Breast epithelium (tissue), 4 donors: ENCODE measurements at places on chromosomes 7 and 10. TPM values are rescaled to one million over a fixed set of nuclear protein-coding genes. Genes with fewer than 3 reads are reported as not detected.

DNA sequence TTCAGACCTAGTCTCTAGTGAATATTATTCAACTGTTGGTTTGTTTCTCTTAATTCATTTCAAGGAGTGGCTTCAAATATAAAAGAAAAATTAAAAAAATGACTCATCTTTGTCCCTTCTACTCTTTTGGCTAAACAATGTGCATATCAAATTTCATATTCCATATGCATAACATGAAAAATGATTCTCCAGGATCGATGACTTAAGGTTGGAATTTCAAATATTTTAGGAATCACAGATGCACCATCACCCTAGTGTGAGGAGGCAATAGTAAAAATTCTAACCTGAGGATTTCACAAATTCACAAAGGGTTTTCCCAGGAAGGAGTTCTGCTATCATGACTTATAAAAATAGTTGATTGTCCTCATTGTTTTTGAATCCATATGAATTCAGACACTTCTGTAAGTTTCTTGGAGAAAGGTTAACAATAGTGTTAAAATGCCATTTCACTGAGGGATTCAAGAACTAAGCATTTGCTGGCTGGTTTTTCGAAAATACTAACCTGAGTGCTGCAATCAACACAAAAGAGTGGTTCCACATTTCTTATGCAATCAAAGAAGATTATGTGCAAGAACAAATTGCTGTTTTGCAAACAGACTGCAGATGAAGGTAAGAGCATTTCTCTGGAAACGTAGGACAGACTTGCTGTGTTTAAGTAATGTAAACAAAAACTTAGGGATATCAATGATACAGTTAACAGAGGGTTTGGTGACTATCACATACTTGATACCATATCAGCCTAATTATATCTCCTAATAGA lies 547.5 kb upstream of the LRRTM3 start:
- no peak for DNase-seq

GRCh38 chr7:25060487-25061055 lies 64.5 kb downstream of the CYCS start:
- no peak for DNase-seq

DNA sequence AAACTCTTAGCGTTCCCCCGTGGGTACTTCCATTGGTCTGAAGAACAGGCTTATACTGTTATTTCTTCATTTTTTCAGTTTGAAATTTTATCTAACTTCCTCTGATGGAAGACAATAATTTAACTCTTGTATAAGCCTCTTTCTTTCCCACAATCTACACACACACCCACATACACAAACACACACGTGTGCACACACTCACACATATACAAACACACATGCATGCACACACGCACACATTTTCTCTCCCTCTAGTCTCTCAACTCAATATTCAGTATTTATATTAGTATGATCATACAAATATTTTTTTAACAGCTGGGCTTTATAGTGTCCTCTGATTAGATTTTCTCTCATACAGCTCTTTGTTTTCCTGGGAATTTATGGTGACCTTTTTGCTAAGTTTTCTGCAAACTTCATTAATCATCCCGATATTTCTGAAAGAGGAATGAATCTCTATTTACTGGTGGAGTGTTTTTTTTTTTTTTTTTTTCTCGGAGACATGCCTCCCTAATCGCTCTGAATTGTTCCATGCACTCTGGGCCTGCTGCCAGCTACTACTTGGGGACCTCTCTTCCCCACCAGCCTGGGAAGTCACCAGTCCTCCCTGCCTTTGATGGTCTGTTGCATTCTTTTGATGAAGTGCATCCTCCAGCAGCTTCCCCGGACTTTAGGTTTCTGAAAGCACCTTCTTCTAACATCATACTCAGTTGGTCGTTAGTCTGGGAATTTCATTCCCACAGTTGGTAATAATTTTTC lies 75.5 kb downstream of the ZNF777 start:
- no peak for DNase-seq

DNA sequence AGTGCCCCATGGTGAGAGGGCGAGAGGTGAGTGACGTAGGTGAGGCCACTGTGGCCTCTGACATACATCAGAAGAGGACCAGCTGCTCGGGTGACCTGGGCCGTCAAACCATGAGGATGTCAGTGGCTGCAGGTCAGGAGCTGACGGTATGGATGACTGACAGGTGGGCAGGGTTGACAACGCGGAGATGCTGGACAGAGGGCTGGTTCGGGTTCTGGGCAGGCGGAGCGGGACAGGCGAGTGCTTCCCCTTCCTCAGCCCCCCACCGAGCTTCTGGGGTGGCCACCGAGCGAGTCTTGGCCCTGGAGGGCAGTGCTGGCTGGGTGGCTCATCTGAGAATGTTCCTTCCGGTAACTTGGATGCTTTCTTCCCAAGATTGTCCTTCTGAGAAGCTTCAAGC lies 91.8 kb downstream of the ACTR3B start:
- no peak for DNase-seq

GRCh38 chr7:144575456-144575855 lies 172.0 kb upstream of the NOBOX start:
- no peak for DNase-seq

DNA sequence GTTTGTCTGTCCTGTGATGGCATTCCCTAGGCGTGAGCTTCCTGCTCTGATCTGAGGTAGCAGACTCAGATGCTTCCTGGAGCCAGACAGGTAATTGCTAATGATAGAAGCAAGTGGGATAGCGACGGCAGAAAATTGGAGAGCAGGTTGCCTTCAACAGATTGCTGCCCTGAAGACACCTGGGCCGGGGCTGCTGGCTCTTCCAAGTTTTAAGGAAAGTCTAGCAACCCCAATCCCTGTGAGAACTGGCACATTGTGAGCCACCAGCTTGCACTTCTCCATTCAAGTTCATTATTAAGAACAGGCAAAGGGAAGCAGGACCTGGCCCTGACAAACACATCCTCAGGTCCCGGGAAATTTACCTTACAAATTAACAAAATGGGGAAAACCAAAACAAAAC lies 50.8 kb downstream of the ITPRID1 start:
- DNase-seq = no peak

- no peak for DNase-seq
Measured at GRCh38 chr7:47349401-47349800, 232.5 kb downstream of the TNS3 start.

DNA sequence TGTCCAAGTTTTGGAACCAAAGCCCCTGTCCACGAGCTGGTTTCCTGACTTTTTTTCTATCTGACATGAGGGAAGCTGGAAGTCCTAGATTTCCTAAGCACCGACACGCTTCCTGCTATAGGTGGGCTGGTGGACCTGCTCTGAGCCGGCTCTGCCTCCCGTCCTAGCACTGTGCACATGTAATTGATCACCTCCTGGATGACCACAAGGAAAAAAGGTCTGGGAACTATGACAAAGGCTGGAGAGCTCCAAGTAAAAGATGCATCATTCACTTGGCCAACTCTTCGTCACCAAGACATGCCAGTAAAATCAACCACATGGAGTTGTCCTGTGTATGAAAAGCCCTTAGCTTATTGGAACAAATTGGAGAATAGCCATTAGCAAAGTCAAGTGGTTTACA lies 104.8 kb downstream of the ITIH5 start:
- no peak for DNase-seq

DNA sequence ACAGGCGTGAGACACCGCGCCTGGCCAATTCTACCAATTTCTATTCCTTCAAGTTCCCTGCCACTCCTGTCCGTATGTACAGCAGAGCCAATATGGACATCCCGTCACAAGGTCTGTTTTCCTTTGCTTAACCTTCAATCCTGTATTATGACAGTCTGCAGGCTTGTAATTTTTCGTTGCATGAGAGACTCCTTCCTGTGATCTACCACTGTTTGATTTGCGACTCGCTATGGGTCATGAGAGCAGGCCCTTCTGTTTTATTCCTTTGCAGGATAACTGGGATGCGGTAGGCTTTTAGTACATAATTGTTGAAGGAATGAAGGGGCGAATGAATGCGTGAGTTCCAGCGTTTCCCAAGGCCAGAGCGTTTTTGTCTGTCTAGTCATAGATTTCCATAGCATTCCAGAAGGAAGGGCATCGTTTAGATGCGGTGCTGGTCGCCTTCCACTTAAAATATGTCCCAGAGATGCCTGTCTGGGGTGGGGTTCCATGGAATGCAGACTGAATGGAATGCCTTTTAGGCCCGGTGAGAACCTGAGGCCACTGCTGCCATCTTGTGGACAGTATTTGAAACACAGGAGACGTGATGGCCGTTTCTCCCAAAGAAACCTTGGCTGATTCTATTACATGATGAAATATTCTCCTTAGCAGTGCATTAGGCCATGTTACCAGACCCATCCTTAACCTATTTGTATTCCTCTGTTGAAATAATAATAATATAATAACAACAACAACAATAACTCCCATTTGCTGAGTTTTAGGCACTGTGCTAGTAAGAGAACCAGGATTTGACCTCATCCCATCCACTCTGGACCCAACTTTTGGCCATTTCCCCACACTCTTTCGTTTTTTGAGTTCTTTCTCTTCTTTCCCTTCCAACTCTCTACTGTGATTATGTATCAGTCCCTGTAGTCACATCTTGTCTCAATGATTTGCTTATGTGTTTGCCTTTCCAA lies 193.2 kb downstream of the MYOF start:
- peak; percentile 82 for DNase-seq

DNA sequence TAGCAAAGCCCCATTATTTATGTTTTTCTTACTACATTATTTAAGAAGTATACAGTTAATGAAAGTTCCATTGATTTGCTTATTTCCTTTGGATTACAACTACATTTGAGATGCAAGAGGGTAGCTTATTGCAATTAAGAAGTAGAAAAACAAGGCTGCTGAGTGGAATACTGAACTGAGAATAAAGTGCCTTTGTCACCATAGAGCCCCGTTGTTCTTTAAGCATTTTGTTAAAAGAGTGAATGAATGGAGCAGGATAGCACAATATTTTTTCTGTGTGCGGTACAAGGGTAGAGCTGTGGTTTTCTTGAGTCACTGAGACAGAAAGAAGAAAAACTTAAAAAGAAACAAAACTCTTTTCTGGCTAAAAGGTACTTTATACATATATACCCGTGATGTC lies 45.6 kb downstream of the ZNF277 start:
- DNase-seq = no peak

DNA sequence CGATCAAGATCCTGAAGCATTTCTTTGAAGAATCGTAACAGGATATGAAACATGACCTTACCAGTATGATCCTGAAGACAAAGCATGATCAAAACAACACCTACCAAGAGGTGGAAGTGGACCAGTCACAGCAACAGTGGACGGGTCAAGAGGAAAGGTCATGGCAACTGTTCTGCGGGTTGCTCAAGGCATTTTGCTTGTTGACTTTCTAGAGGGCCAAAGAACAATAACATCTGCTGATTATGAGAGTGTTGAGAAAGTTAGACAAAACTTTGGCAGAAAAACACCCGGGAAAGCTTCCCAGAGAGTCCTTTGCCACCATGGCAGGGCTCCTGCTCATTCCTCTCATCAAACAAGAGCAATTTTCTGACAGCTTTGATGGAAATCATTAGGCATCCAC lies 65.6 kb upstream of the LRRC18 start:
- DNase-seq = no peak

DNA sequence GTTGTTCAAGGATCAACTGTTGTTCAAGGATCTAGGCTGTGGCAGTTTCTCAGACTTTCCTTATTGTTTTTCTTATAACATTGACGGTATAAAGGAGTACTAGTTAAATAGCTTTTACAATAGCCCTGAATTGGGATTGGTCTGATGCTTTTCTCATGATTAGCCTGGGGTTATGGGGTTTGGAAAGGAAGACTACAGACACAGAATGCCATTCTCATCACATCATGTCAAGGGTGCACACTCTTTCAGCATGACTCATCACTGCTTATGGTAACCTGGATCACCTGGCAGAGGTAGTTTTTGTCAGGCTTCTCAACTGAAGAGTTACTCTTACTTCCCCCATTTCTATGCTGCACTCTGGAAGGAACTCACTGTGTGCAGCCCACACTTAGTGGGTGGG lies 194.2 kb upstream of the NPSR1 start:
- no peak for DNase-seq

DNA sequence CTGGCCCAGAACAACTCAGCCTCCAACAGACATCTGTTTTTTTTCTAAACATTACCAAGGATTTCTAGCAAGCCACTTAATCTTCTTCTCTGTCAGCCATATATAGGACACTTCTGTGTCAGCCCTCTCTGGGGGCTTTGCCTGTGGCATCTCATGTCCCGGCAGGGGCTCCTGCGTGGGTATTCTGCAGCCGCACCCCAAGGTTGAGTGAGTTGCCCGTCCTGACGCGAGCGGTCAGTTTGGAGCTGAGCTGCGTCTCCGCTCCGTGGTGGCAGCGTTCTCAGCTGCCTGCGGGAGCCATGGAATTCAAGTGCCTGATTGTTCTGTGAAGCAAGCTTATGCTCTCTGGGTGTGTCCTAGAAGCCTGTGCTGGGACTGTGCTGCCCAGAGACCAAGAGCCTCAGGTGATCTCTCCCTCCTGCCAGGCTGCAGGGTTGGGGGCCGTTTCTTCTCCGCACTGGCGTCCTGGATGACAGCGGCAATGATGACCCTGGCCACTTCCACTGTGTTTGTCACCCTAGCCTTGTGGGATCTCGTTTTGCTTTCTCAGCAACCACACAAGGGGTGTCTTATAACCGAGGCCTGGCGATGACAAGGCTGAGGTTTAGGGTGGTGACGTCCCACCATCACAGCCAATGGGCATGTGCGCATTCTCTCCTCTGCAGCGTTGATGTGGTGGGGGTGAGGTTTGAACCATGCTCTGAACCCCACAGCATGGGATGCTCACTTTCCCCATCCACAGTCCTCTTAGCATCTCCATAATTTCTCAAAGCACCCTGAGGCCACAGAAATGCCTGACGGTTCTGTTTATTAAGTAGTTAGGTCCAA lies 612.6 kb upstream of the FOXK1 start:
- DNase-seq = no peak

Gene TRIM74
- total RNA-seq = 0.98 TPM

Gene OR6V1
- not detected for total RNA-seq

Gene SPAM1
- total RNA-seq = not detected

Gene SVOPL
- total RNA-seq = 0.33 TPM

Gene CPVL
- total RNA-seq = 44.2 TPM

Gene ELOVL3
- total RNA-seq = 0.88 TPM
